ENCODE measurements at places on chromosomes 2 and 18.

DNA sequence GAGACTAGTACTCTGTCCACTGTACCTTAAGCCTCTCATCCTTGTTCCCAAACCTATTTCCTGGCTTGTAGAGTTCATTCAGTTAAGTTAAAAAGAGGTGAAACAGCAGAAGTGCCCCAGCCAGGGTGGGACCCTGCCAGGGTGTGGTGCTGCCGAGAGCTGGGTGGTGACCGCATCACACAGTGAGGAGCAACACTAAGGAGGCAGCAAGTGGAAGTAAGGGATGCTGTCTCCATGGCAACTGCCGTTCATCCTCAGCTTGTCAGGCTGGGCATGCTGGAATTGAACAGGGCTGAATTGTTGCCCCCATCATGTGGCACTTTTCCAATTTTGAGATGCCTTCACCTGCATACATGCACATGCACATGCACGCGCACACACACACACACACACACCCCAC, 77.0 kb downstream of the VSNL1 start:
- H3K36me3 ChIP-seq = no peaks in the 10 kb centered on the region
- no peak overlapping the region for H3K27ac ChIP-seq
- H3K27me3 ChIP-seq = no peaks in the 10 kb centered on the region

- no peak for DNase-seq
- no peak overlapping the region for H3K4me3 ChIP-seq
- H3K4me1 ChIP-seq = no peaks in the 10 kb centered on the region
- H3K27ac ChIP-seq = no peak overlapping the region
Measured at GRCh38 chr2:173221132-173221695, 133.5 kb upstream of the CDCA7 start.

- no peaks in the 10 kb centered on the region for H3K27me3 ChIP-seq
- peaks cover 6% of the 10 kb centered on the region for H3K4me1 ChIP-seq
- no peak overlapping the region for H3K27ac ChIP-seq
- no peaks in the 10 kb centered on the region for H3K36me3 ChIP-seq
- no peak for DNase-seq
Measured at GRCh38 chr2:38945911-38946310, 56.2 kb downstream of the ARHGEF33 start.

- no peaks in the 10 kb centered on the region for H3K27me3 ChIP-seq
- no peak overlapping the region for H3K27ac ChIP-seq
- H3K4me3 ChIP-seq = no peak overlapping the region
- H3K4me1 ChIP-seq = peaks cover 17% of the 10 kb centered on the region
- no peaks in the 10 kb centered on the region for H3K36me3 ChIP-seq
Measured at GRCh38 chr18:11411048-11411447, 198.3 kb upstream of the SLC35G4 start.

DNA sequence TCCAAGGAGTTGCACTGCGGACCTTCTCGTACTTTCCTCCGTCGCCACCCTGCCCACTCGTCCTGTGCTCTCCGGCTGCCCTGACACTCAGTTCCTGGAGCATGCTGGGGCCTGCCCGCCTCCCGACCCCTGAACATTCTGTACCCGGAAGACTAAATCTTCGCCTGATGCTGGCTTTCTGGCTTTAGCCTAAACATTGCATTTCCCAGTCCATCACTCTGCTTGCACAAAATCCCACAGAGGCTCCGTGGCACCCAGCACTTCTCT, 550 bp upstream of the SFXN5 start:
- H3K4me3 ChIP-seq = peak overlapping the region; percentile 78
- no peaks in the 10 kb centered on the region for H3K36me3 ChIP-seq
- H3K27ac ChIP-seq = peak overlapping the region; percentile 83
- H3K27me3 ChIP-seq = no peaks in the 10 kb centered on the region

DNA sequence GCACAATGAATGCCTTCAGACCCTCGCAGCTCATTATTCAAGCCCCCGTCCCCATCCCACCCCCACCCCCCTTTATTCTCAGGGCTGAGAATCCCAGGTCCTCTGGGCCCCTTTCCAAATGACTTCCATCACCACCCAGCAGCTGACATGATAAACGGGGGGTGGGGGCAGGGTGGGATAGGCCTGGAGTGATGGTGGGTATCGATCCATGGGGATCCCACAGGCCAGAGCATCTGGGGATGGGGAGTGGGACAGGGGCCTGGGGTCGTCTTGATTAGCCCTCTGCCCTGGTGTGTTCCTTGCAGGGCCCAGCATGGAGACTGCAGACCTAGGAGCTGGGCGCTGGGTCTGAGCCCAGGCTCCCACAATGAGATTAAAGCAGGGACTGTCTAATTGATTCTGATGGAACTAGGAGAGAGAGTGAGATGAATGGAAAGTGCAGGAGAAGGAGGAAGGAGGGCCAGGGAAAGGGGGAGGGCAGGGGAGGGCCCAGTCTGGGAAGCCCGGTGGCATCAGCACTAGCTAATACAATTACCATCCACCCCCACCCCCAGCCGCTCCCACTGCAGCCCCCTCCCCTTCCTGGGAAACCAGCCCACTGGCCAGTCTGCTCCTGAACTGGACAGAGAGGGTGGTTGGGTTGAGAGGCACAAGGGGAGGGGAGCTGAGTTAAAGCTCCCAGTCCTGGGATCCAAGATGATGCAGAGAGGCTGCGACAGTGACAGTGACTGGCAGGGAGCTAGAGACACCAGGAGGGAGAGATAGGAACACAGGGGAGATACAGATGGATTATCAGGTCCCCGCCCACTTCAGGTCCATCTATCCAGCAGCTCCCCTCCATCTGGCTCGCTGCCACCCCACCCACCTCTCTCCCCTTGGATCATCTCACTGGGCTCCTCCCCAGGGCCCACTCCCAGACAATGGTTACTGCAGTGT, 13.1 kb upstream of the TNS1 start:
- no peak overlapping the region for H3K27ac ChIP-seq
- H3K27me3 ChIP-seq = no peaks in the 10 kb centered on the region
- no peak for DNase-seq
- no peaks in the 10 kb centered on the region for H3K4me1 ChIP-seq
- no peaks in the 10 kb centered on the region for H3K36me3 ChIP-seq
- no peak overlapping the region for H3K4me3 ChIP-seq

GRCh38 chr2:144170179-144170578, 349.7 kb downstream of the ZEB2 start:
- DNase-seq = peak; percentile 23
- no peak overlapping the region for H3K27ac ChIP-seq
- no peaks in the 10 kb centered on the region for H3K4me1 ChIP-seq
- no peaks in the 10 kb centered on the region for H3K36me3 ChIP-seq
- no peak overlapping the region for H3K4me3 ChIP-seq

DNA sequence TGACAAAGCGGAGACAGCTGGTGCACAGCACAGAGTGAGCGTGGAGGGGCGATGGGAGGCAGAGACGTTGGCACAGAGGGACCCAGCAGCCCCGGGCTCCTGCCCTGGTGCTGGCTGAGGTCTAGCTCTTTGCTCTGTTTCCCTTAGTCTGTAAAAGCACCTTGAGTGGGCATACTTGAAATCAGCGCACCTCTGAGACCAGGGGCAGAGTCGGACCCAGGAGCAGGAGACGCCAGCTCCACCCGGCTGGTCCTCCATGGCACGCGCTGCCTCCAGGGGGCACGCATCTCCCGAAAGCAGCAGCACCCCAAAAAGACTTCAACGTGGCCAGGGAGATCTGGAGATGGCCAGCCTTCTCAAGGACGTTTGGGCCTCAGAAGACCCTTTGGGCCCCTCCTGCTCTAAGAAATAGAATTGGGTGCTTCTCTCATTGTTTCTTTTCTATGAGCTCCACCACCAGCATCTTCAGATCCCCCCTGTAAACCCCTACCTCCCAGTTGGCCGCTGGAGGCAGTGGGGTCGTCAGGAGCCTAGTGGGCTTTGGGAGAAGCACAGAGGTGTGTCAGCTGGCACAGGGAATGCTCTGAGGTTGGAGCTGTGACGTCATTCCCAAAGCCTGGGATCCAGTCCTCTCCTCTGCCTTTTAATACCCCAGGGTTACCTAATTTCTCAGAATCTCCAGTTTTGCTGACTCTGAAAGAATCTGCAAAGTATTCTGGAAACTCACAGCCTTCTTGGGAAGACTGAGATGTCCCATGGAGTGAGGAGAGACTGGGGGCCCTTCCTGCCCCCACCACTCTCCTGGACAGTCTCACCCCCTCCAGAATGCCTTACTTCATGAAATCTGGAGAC, 58.9 kb downstream of the CIB4 start:
- H3K4me1 ChIP-seq = no peaks in the 10 kb centered on the region
- no peak overlapping the region for H3K4me3 ChIP-seq
- no peaks in the 10 kb centered on the region for H3K36me3 ChIP-seq
- DNase-seq = no peak
- H3K27ac ChIP-seq = no peak overlapping the region
- peaks cover 72% of the 10 kb centered on the region for H3K27me3 ChIP-seq

Data from GM23248 (cell line).